ENCODE measurements at places on chromosomes 7 and 10.

GRCh38 chr10:58330431-58330830, 4.4 kb upstream of the UBE2D1 start:
- no peak for DNase-seq

DNA sequence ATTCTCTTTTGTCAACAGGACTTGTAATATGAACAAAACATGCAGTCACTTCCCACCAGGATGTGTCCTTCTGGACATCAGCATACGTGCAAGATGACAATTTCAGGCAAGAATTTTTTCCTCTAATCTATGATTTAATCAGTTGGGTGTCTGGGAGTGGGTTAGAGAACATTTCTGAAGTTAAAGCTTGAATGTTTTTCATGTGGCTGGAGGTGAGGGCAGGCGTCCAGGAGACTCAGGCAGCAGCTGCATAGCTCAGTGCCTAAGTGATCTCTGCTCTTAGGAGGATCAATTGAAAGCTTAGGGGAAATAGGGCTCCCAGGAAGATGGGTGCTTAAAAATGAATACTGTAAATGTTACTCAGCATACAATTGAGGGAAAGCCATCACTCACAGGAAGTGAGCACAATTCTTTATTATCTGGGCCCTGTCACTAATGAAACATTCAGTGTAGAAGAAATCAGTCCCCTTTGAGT, 457.6 kb upstream of the KLF6 start:
- no peak for DNase-seq

DNA sequence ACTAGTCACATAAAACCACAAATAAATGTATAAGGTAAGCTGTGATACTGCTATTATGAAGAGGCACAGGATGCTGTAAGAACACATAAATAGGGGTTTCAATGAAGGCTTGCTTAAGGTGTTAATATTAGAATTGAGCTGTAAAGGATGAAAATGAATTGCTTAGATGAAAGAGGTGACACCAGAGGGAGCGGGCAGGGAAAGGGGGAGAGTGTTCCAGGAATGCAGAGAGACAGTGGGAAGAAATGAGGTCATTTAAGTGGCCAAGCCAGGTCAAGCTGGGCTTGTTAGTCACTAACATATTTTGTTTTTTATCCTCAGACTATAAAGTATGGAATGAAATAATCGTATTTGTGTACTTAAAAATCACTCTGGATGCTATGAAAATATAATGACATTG, 193.5 kb downstream of the NRG3 start:
- DNase-seq, result no peak

GRCh38 chr7:99766484-99767099, 17.4 kb downstream of the CYP3A4 start:
- no peak for DNase-seq

GRCh38 chr10:130924138-130924819, 387.2 kb downstream of the TCERG1L start:
- DNase-seq, result no peak

DNA sequence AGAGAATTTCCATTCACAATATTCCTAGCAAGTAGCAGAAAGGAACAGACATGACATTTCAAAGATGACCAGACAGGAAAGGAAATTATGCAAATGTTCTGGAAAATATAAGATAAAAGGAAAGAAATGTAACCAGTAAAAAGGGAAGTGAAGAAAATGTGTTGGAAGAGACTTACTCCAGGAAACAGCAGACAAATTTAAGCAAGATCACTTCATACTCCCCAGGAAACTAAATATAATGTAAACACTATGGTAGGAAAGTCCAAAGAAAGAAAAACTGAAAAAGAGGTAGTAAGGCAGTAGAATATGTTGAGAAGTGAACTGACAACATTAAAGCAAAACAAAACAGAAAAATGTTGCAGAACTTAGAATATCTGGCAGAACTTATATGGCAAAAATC, 6.4 kb upstream of the ST8SIA6 start:
- no peak for DNase-seq

DNA sequence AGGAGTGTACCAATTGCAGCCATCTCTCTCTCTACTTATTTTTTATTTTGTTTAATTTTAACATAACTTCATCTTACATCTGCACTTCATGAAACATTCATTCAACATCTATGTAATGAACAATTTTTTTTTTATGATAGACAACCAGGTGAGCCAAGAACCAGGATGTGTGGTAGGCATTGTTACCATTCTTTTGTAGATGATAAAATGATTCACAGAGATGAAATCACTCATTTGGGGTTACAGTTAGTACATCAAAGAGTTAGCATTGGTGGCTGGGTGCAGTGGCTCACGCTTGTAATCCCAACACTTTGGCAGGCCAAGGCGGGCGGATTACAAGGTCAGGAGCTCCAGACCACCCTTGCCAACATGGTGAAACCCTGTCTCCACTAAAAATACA, 127.8 kb downstream of the HDAC9 start:
- DNase-seq, result no peak

DNA sequence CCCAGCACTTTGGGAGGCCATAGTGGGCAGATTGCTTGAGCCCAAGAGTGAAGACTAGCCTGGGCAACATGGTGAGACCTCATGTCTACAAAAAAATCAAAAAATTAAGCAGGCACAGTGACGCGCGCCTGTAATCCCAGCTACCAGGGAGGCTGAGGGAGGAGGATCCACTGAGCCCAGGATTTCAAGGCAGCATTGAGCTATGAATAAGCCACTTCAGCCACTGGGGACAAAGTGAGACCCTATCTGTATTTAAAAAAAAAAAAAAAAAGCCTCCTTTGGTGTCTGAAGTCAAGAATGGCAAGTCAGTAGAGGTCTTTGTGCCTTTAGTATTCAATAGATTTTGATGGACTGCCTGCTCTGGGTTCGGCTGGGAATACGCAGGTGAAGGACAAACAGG, 85.7 kb downstream of the RALA start:
- DNase-seq, result no peak

GRCh38 chr7:1555046-1555812, 776 bp downstream of the TMEM184A start:
- DNase-seq, result no peak

GRCh38 chr7:78265071-78265470, 466.5 kb downstream of the PHTF2 start:
- DNase-seq, result no peak

- DNase-seq, result no peak
Observed at GRCh38 chr7:17625043-17625442, 315.3 kb downstream of the SNX13 start.

DNA sequence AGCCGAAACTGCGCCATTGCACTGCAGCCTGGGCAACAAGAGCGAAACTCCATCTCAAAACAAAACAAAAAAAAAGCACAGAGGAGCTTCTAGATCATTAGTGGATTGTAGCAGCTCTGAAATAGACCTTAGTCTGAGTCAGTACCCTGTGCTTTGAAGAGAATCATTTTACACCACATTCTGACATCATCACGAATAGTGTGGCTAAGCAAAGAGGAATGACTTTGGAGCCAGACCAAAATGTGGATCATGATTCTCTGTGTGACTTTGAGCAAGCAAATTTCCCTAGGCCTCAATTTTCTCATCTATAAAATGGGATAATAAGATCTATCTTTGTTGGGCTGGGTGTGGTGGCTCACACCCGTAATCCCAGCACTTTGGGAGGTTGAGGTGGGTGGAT, 618.9 kb downstream of the CALN1 start:
- no peak for DNase-seq

DNA sequence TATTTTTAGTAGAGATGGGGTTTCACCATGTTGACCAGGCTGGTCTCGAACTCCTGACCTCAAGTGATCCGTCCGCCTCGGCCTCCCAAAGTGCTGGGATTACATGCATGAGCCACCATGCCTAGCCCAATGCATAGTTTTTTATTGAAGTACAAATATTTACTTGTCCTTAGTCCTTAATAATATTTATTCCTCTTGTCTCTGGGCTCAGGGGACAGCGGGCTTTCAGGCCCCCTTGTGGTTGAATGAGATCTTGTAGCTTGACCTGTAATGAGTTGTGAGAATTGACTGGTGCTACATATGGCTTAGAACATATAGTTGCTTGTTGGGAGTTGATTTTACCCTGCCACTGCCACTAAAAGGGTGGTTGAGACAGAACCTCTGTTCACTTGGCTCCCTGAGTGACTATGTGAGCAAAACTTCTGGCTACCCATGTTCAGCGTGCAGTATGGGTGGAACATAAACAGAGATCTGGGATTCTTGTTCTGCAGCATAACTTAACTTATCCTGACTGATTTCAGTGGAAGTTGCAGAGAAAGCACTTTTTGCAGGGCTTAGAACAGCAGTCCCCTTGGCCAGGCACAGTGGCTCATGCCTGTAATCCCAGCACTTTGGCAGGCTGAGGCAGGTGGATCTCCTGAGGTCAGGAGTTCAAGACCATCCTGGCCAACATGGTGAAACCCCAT, 14.9 kb downstream of the CCL26 start:
- no peak for DNase-seq

GRCh38 chr7:92685136-92686042, 95.2 kb upstream of the FAM133B start:
- DNase-seq, result no peak

GRCh38 chr10:1886039-1886438, 148.7 kb upstream of the ADARB2 start:
- no peak for DNase-seq
